NCI-H2029 (cell line): ENCODE measurements at places on chromosomes 16 and 17.

DNA sequence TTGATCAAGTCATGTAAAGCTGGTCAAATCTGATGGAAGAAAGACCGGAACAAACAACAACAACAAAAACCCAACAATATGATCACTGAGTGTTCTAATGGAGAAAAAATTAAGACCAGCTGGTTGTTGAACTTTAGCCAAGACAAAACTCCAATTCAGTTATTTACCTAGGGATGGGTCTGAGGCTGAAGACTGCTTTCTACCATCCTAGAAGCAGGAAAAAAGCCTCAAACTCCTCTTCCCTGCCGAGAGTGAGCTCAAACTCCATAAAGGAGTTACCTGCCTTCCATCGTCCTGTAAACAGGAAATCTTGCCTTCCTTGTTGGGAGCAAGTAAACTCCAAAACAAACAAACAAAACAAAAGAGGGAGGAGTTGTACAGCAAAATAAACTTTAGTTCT is 23.1 kb upstream of the TMEM98 start:
- DNase-seq: no peak

DNA sequence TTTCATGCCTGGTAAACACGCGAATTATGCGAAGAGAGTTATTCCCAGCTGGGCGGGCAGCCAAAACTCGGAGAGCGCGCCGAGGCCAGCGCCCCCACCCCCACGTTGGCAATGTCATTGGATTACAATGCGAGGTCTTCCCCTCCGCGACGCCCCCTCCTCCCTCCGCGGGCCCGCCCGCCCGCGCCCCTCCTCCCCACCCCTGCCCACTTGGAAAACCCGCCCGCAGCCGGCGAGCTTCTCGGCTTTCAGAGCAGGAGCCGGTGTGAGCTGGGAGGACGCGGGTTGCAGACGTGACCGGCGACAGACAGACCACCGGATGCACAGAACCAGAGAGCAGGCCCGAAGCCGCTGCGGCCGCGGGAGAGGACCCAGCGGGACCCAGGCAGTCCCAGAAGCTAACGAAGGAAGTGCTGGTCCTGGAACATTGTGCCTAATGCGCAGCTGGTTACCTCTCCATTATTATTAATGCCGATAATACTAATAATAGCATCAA is 4.0 kb downstream of the NOG start:
- DNase-seq: no peak

DNA sequence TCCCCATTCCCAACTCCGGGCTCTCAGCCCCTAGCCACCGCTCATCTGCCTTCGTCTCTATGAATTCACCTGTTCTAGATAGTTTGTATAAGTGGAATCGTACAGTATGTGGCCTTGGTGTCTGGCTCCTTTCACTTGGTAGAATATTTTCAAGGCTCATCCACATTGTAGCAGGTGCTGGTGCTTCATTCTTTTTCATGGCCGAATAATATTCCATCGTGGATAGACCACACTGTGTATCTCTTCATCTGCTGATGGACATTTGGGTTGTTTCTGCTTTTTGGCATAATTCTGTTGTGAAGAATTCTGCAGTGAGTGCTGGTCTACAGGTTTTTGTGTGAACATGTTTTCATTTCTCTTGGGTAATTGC is 324.2 kb downstream of the SEC14L1 start:
- no peak for DNase-seq

GRCh38 chr17:81410852-81411251 is 15.6 kb downstream of the BAHCC1 start:
- no peak for DNase-seq

- DNase-seq: no peak
Measured at GRCh38 chr17:44922746-44923470, 7.6 kb upstream of the GFAP start.

DNA sequence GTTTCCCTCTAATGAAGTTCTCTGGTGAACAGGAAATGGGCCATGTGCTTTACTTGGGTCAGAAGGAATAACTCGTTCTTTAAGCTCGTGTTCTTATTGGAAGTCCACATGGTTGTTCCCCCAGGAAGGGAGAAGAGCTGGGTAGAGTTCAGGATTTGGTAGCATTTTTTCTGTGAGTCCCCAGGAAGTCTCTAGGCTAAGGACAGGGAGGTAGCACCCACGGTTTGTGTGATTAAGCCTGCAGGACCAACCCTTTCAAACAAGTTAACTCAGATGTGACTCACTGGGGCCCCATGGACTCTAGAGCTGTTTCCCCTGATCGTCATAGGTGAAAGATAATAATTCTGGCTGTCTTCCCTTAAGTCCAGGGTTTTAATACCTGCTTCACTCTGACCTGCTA is 16.4 kb downstream of the SAP30BP start:
- no peak for DNase-seq

DNA sequence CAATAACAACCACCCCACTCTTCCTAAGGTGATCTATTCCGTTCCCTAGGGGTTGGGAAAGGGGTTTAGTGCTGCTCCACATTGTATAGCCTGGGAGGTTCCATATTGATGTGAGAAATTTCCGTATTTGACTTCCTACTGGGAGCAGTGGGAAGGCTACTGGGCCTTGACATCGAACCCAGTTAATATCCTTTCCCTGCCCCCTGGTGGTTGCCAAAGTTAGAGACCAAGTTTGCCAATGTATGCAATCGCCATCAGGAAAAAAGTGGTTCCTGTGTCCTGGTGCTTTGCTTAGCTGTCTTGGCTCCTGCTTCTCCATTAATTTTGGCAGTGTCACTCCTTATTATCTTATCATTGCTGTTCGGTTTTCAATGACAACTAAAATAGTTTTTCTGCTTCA is 914.9 kb downstream of the KCNJ2 start:
- no peak for DNase-seq

DNA sequence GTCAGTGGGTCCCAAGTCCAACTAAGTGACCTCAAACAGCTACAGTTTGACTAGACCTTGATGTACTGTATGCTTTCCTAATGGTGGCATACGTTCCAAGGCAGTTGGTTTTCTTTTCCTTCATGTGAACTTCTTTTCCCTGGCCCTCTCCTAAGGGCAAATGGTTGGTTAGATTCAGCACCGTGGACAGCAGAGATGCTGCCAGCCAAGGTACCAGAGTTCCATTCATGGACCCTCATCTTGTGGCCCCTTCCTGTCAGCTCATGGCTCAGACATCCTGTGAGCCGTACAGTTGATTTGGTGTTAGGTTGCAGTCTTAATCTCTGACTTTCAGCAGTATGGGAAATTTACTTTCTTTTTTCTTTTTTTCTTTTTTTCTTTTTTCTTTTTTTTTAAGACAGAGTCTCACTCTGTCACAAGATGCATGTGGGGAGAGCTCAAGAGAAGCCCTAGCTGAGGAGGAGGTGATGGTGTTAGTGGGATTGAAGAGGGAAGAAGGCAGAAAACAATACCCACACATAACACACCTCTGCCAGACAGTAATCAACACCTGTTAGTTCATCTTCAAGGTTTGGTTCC is 122.4 kb downstream of the USP31 start:
- DNase-seq: no peak

- DNase-seq: no peak
Measured at GRCh38 chr16:69721441-69721957, 4.9 kb downstream of the NQO1 start.

GRCh38 chr17:16506188-16506587 is 14.2 kb upstream of the LRRC75A start:
- DNase-seq: no peak

DNA sequence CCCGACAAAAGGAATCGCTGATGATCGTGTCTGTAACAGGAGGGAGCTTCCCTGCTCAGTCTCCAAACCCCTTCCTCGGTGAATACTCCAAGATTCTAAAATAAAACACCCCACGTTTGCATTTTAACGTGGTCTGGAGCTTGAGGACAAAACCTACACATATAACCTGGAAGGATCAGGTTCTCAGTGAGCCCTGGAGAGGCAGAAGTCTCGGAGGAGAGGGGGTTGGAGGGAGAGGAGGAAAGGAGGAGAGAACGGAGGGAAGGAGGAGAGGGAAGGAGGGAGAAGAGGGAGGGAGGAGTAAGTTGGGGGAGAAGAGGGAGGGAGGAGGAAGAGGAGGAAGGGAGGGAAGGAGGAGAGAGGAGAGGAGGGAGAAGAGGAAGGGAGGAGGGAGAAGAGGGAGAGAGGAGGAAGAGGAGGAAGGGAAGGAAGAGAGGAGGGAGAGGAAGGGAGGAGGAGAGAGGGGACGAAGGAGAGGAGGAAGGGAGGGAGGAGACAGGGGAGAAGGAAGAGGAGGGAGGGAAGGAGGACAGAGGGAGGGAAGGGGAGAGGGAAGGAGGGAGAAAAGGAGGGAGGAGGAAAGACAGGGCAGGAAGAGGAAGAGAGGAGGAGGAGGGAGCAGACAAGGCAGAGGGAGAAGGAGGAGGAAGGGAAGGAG is 27.4 kb upstream of the GINS2 start:
- no peak for DNase-seq
